Activated T-cell treated with anti-CD3 and anti-CD28 coated beads, Interleukin-2, amount 50 U/mL, for 72 hours (primary cell): ENCODE measurements at places on chromosomes 16 and 17.

DNA sequence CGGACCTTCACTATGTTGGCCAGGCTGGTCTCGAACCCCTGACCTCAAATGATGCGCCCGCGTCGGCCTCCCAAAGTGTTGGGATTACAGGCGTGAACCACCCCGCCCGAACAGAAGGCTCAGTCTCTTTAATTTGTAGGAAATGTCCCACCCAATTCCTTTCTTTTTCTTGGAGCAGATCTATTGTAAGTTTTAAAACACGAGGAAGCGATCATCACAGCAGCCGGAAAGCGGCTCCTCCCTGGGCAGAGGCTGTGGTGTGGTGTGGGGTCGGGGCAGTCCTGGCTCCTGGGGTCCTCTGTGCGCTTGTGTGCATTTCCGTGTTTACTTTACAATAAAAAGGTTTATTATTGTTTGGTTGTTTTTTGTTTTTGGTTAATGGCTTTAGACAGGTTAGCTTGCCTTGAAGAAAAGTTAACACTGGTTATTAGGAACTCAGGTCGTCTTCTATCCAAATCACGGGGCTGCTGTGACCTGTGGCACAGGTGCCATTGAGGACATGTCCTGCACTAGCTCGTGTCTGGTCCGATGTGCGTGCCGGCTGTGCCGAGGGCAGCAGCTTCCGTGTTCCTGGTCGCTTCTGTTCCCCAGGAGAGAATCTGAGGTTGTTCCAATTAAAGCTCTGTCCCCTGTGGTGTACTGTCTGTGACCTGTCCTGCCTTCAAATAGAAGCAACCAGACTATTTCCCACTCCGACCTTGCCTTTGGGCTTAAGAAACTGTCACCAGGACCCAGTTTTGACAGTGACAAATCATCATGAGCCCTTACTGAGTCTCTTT is 83.1 kb downstream of the SEC14L1 start:
- no peak for DNase-seq

DNA sequence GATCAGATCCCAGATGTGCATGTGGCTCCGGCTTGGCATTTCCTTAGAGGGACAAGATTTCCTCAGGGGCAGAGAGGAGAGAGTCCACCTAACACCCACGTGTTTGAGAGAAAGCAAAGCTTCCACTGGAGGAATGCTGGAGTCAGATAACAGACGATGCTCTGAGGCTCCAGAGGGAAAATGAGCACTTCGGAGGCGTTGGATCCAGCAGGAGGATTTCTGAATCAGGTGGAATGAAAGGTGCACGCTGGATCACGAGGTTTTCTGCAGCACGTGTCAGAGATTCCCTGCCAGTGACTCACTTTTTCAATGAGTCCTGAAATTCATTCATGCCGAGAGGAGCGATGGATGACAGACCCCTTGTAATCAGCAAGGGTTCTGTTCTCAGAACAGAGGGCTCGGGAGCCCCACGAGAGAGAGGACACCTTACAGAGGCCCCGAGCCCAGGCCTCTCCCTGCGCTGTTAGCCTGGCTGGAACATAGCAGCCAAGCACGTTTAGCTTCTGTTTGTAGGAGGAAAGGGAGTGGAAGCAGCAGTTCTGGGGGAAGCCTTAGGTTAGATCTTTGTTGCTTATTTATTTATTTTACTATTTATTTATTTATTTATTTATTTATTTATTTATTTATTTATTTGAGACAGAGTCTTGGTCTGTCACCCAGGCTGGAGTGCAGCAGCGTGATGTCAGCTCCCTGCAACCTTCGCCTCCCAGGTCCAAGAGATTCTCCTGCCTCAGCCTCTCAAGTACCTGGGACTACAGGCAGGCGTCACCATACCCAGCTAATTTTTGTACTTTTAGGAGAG is 49.3 kb upstream of the JPH3 start:
- no peak for DNase-seq

GRCh38 chr17:16440901-16441629 is 25.7 kb downstream of the TRPV2 start:
- DNase-seq = no peak

- no peak for DNase-seq
These were observed 8.8 kb upstream of the NR1D1 start for GRCh38 chr17:40108970-40109824.

DNA sequence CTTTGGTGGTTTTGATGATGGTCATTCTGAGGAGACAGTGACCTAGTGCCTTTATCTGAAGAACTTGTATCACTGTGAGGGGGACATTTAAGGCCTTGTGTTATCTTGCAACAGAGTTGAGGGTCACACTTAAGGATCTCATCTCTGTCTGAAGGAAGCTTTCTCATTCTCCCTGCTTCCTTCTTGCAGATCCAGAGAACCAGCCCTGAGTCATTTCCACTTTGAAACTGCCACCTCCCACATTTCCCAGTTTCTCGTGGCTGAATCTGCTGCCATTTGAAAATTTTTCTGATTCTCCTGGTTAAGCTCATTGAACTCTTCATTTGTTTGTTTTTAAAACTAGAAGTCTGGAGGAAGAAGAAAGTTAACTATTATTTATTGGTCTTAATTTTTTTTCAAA is 190.2 kb upstream of the CDH11 start:
- no peak for DNase-seq

DNA sequence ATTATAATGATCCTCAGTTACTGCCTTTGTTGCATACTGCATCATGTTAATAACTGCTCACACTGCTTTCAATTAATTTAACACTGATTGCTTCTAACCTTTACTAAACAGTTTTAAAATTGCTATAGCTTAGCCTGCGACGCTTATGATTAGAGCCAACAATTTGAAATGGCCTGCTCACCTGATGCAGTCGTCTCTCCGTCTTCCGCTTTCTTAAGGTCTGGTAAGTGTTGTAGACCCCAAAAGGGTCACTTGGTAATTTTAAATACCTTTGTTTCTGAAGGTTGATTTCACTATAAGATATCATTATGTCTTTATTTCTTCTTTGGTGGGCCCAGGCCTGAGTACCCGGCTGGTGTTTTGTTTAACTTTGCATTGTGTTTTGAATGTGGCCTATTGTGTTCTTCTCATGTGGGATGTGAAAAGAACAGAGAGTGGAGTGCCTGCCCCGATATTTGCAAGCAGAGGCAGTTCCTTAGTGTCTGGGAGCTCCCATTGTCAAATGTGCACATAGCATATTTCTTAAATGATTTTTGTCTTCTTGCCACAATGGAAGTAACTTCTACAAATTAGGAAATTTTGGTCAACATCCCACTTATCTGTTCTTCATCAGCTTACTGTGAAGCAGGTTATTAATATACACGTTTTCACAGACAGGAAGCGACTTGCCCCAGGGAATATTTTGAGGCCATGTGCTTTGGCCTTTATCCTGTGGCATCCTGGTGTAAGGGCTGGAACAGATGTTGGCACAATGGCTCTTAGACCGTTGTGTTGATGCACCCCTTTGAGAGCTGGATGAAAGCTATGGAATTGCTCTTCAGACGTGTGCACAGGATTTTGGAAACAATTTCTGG is 2.9 kb downstream of the PHKB start:
- DNase-seq = no peak

GRCh38 chr16:87535457-87535854 is 42.6 kb upstream of the ZCCHC14 start:
- no peak for DNase-seq

GRCh38 chr16:21727344-21727743 is 63.6 kb downstream of the OTOA start:
- DNase-seq = no peak

GRCh38 chr17:57915985-57916757 is 39.0 kb downstream of the CUEDC1 start:
- no peak for DNase-seq

DNA sequence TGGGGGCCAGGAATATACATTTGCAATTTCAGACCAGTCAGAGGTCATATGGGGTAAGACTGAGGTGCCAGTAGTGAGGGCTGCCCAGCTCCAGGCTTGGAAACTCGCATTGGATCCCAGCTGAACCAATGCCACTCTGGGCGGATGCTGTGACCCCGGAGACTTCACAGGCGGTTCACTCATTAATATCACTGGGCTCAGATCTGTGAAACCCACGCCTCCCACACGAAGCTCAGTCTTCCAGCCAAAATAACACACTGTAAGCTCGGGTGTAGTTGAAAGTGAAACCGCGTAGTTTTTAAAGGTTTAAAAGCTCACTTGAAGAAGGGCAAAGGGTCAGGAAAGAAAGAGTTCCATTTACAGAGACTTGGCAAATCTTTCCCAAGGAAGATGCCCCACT is 254.8 kb downstream of the FOXL1 start:
- no peak for DNase-seq

DNA sequence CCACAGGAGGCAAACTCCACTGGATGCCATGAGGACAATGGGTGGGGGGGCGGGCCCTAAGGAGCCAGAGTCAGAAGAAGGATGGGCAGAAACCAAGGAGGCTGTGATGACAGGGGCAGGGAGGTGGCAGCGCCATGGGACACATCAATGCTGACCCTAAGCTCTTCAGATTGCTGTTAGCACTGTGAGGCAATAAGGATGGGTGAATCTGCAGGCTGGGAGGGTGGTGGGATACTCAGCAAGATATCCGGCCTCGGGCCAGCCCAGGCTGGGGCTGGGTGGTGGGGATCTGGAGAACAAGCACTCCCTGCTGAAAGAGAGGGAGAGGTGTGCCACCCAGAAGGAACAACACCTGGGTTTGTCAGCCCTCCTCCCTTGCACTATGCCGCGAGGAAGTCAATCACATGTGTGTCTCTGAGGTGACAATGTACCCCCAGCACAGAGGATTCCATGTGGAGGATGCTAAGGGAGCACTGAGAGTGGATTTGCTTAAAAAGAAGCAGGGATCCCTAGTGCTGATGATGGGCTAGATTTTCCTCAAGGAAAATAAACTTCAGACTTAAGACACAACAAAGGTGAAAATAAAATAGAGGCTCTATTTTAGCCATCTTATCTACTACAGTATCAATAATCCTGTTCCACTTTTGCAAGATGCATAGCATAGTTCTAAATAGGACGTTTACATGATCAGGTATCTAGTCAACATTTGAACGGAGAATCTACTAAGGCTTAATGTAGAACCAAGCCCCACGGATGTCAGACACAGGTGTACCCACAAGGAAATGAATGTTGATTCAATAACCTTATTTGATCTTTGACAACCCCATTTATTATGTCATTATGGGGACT is 22.6 kb downstream of the SMPD3 start:
- no peak for DNase-seq

DNA sequence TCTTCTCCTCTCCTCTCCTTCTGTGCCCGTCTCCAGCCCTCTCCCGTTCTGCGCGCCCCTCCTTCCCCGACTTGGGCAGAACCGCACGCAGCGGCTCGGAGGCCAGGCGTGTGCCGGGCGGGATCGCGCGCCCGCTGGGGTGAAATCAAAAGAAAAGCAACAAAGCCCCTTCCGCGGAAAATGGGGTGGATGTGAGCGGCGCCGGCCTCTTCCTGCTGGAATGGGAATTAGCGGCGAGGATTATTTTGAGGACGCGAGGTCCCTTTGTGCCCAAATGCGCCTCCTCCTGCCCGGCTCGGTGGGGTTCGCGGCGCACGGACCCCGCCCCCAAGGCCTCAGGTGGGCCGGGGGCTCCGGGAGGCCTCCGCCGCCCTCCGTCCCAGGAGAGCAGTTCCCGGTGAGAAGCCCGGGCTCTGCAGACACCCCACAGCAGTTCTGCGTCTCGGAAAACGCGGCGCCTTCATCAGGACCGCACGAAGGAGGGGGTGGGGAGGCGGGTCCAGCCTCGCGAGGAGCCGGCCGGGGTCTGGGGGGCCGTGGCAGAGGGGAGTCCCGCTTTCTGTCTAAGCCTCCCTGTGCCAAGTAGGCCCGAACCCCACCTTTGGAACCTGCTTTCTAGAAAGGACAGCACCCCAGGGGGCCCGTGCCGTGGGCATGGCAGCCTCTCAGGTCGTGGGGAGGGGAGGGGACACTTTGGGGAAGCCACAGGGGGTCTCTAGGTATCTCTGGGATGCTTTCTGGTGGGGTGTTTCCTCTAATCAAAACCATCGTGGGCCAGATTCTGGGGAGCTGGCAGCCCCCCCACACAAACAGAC is 91.0 kb upstream of the CBX4 start:
- DNase-seq = no peak

DNA sequence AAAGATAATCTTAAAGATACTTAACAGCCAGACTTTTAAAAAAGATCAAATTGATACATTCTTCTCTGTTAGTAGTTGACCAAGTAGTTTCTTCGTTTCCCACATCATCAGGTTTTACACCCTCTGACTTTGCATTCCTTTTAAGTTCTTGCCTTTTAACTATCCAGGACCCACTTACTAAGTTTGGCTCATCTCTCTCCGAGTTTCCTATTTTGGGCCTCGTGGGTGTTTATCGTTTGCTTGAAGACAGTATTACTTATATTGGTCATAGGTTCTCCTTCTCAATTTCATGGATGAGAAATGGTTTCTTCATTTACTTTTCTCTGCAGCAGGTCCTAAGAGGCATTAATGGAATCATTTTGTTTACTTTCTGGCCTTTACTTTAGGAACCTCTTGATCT is 43.2 kb downstream of the RPA1 start:
- DNase-seq = peak; percentile 12

- no peak for DNase-seq
These were observed 30.8 kb downstream of the FBXO31 start for GRCh38 chr16:87352818-87353217.

DNA sequence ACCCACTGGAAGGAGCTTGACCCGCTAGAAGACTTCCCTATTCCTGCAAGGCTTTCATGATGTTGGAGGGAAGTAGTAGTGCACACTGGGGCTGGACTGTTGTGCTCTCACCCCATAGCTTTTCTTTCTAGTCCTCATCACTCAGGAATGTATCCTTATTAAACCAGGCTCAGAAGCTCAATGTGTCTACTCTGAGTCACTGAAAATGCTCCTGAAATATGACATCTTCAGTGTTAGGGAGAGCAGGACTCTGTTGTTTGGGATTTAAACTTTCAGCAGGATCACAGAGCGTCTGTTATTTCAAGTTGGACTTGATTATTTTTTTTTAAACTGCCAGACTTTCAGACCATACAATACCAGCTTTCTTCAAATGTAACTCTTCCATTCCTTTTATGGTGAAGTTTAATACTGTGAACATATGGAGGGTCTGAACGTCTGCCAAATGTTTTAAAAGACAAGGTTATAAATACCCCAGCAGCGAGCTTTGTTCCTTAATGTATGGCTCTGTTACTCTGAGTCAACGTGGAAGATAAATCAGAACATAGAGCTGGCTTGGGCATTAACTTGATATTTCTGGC is 257.5 kb downstream of the CDH11 start:
- no peak for DNase-seq

DNA sequence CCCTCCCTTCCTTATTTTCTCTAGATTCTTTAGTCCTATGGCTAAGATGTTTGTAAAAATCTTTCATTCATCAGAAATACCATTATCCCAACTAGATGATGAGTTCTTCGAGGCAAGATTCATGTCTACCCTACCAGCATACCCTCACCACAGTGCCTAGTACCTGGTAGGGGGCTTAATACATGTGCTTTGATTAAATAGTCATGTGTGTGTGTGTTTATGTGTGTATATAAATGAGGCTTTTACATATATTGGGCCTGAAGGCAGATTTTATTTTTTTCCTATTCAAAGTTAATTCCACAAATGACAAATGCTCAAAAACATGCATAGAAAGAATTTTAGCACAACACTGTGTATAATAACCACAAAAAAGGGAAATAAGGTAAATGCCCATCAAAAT is 193.0 kb upstream of the IRX3 start:
- DNase-seq = no peak

GRCh38 chr16:57741660-57742191 is 6.2 kb downstream of the KATNB1 start:
- DNase-seq = no peak

- no peak for DNase-seq
These were observed 10.1 kb upstream of the COG1 start for GRCh38 chr17:73182616-73183310.
